ENCODE measurements at places on chromosomes 3 and 15.
A peak's percentile ranks its signal among the peaks of the same experiment; 100 is the strongest.

DNA sequence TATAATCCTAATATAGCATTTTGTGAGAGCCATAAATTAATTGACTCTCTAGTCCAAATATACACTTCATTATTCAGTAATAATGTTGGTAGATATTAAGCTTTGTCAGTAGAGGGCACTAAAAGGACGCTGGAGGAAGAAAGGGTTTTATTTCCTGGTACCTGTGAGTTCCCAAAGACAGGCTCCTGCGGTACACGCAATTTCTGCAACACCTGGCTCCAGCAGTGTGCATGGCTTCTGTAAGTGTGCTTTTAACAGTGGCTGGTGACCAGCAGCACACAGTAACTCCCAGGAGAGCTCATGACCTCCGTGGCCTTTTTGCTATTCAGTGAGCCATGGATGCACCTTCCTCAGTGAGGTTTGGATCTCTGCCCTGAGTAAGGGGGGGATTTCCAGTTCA lies 338.3 kb upstream of the ZNF385D start:
- DNase-seq, result peak; percentile 6

- DNase-seq, result no peak
Observed at GRCh38 chr15:33354411-33354810, 43.6 kb downstream of the RYR3 start.

GRCh38 chr3:172097585-172097984 lies 58.2 kb downstream of the FNDC3B start:
- no peak for DNase-seq

- DNase-seq, result peak; percentile 19
Observed at GRCh38 chr15:31263751-31264558, 62.7 kb upstream of the KLF13 start.

- DNase-seq, result no peak
Observed at GRCh38 chr3:132242790-132243189, 74.4 kb upstream of the ACP3 start.
